ENCODE measurements at places on chromosomes 12 and 14. TPM values are rescaled to one million over a fixed set of nuclear protein-coding genes. Genes with fewer than 3 reads are reported as not detected.

Gene CLEC6A
- not detected for total RNA-seq

Gene RNASE1
- not detected for total RNA-seq

Gene CLEC2A
- not detected for total RNA-seq

Gene EGLN3
- 3.8 TPM for total RNA-seq

Gene TEX52
- not detected for total RNA-seq

Gene IAPP
- total RNA-seq, result not detected

DNA sequence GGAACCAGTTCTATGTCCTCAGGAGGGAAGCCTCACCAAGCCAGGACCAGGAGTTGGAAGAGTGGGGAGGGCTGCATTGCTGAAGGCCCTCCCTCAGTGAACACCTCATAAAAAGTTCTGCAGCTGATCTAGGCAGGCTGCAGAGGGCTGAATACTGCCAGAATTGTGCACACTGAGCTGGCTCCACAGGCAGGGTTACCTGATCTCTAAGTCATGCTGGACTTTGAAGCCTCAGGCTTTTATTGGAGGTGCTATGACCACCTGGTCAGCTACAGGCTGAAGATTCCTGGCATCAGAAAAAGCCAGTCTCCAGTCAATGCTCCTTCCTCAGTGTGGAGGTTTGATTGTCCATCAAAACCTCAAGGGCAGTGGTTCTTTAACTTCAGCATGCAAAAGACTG lies 39.7 kb downstream of the FOS start:
- DNase-seq, result no peak

- no peak for DNase-seq
These were observed 24.4 kb downstream of the AK7 start for GRCh38 chr14:96416292-96416691.

- DNase-seq, result no peak
These were observed 62.3 kb downstream of the BEGAIN start for GRCh38 chr14:100524933-100525243.

DNA sequence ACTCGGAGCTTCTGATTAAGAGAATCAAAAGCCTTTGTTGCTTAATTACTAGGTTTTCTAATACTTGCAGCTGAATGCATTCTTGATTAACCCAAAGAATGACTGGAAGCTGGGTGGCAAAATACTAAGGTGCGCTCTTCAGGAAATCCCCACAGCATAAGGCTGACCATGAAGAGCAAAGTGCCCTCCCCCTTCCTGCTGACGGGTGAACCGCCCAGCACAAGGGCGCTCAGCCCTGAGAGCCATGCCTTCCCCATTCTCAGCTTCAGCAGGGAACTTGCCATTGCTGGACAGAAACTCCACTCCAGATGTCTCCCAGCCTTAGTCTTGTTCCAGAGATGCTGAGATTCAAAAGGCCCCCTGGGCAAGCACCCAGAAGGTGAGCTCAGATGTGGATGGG lies 27.2 kb upstream of the FBRSL1 start:
- DNase-seq, result no peak

DNA sequence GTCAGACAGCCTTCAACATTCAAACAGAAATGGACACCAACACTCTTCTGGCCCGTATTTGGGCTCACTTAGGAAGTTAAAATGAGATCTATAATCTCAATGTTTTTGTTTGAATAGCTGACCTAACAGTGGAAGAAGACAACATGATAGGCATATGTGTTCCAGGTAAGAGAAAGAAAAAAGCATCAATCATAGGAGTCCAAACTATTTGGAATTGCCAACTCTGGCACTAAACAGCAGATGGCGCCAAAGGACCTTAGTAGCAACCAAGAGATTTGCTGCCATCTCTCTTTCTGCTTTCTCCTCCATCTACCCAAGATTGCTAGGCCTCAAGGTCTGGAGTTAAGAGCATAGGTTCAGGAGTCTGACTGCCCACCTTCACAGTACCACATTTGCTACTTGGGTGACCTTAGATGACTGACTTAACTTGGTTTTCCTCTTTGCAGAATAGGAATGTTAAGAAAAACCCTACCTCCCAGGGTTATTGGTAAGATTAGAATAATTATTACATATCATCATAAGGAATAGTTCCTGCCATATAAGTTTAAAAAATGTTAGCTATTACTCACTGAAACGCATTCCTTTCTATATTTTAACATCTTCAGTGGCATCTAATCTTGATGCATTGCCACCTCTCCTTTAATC lies 30.2 kb downstream of the PEX5 start:
- DNase-seq, result peak; percentile 57

DNA sequence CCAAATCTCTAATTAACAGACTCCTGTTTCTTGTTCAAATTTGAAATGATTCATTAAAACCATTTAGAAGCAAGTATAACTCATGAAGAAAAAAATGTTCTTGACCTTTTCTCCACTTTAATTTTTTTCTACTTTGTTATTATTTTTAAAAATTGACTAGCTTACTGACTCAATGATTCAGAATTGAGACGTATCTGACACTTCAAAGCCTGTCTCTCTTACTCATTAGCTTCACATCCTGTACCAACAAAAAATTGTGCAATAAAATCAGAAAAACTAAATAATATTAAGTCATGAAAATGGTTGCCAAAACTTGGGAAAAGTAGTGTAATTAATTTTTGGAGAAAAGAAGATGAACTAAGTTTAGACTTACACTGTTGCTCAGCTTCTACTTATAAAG lies 331.2 kb downstream of the SLC16A7 start:
- no peak for DNase-seq

- DNase-seq, result peak; percentile 38
These were observed at the start of gene DEGS2 for GRCh38 chr14:100159094-100159864. DEGS2 (minus strand) TSS chr14:100159645; CDS start chr14:100159587, 58 bp downstream.

DNA sequence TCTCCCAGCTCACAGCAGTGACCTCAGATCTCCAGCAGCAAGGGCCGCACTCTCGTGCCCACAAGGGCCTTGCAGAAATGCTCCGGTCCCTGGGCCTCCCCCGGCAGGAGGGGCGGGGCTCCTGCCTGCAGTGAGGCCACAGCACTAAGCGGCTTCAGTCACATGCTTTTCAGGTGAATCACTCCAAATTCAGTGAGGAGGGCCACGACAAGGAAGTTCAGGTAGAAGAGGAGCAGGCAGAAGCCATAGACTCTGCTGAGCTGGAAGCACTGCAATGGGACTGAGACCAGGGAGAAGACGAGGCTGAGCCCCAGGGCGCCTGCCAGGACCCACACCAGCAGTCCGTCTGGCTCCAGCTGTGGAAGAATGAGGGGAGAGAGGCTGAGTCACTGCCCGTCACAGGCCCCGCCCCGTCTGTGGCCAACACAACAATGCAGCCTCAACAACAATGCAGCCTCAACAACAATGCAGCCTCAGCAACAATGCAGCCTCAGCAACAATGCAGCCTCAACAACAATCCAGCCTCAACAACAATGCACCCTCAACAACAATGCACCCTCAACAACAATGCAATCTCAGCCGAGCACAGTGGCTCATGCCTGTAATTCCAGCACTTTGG lies 35.2 kb downstream of the SLC8B1 start:
- DNase-seq, result no peak

DNA sequence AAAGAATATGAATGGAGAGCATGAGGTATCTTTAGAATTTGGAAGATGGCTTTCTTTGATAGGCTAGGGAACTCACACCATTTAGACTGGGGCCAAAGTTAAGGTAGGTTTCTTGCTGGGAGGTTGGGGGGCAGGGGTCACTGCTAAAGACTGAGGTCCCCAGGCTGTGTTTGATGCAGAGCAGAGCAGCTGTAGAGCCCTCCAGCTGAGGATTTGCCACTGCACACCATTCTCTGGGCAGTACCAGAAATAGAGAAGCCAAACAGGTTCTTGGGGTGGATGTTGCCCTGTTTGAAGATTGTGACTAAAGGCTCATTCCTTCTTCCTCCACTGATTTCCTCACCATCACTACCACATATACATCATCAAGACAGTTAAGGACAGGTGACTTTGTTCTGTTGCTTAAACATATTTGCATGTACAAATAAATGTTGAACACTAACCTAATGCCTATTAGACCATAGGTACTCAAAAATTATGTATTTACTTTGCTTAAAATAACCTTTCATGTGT lies 7.9 kb downstream of the NTF3 start:
- no peak for DNase-seq

DNA sequence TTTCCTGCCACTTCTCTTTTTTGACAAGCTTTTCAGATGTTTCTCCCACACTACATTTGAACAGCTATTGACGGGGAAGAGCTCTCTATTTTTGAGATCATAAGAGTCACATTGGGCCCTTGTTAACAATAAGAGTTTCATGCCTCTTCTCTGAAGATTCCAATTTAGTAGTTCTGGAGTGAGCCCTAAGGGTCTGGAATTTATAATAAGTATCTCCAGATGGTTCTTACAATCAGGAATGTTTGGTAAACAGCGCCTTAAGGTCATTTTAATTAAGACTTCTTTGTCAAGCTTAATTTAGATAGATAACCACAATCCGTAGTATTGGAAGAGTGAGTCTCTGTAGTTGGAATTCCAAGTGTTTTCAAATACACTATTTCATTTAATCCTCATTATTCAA lies 60.6 kb upstream of the HECTD1 start:
- no peak for DNase-seq

DNA sequence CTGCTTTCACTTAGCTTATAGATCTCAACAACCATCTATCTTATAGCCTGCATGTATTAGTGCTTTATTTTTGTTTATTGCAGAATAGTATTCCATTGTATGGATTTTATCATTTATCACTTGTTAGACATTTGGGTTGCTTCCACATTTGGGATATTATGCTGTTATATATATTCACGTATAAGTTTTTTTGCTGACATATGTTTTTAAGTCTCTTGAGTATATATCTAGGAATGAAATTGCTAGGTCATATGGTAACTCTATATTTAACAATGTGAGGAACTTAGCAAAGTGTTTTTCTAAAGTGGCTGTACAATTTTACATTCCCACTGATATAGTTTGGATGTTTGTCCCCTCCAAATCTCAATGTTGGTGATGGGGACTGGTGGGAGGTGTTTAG lies 208.1 kb downstream of the CPNE8 start:
- no peak for DNase-seq

GRCh38 chr12:27385766-27386564 lies 53.3 kb downstream of the BMAL2 start:
- DNase-seq, result no peak

DNA sequence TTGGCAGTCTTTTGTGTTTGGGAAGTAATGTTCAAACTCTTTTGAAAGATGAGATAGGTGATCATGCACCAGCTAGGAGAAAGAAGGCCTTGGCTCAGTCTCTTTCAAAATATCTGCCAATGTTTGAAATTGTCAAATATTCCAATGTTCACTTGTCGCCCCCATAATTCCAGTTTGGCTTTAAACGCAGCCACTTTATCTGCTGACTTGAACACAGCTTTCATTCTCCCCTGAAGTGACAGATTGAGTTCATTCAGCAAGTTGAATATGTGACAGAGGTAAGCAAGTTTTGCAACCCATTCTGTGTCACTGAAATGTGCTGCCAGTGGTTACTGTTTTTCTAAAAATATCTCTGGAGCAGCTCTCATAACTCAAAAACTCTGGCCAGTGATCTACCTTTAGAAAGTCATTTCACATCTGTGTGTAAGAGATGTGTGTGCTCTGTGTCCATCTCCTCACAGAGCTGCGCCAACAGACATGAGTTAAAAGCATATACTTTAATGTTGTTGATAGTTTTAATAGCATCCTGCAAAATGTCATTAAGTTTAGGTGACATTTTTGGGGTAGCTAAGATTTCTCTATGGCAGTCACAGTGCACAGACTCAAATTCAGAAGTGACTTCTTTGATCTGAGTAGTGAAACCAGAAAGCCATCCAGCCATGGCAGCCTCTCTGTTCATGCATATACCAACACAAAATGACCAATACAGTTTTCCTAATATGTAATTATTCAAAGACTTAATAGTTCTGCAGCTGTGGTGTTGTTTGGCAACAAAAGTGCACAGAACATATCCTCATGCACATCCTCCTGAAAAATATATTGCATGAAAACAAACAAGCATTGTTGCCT lies 614.3 kb upstream of the MIS18BP1 start:
- no peak for DNase-seq

DNA sequence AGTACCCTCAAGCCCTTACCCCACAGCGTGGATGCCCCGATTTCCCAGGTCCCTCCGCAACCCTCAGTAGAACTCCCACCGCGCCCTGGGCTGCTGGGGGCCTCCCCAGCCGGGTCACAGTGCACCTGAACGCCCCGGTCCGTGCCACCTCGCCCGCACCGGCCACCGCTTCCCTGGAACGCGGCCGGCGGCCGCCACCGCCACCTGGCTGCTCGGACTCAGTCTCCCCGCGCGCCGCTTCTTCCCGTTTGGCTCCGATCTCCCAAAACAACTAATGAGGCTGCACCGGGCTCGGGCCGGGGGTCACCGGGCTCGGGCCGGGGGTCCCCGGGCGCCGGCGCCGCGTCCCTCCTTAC lies 1.0 kb downstream of the ITPK1 start:
- DNase-seq, result no peak

GRCh38 chr12:132389026-132389425 lies 59.6 kb upstream of the GALNT9 start:
- no peak for DNase-seq

- DNase-seq, result no peak
These were observed 53.7 kb downstream of the RNF34 start for GRCh38 chr12:121453629-121454028.

DNA sequence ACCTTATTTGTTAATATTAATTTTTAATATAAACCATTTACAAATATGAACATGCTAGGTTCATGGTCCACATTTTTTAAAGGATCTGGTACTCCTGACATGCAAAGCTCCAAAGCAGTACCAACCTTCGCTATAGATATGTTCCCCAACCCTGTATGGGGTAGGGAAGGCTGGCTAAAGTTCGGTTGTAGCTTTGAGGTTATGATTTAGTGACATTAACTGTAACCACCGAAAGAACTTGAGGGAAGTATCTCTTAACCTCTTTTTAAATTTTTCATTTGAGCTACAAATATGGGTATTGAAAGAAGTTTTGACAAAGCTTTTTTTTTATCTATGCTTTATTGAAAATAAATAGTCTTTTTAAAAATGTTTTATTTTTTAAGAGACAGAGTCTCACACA lies 115.5 kb downstream of the DYRK2 start:
- no peak for DNase-seq

DNA sequence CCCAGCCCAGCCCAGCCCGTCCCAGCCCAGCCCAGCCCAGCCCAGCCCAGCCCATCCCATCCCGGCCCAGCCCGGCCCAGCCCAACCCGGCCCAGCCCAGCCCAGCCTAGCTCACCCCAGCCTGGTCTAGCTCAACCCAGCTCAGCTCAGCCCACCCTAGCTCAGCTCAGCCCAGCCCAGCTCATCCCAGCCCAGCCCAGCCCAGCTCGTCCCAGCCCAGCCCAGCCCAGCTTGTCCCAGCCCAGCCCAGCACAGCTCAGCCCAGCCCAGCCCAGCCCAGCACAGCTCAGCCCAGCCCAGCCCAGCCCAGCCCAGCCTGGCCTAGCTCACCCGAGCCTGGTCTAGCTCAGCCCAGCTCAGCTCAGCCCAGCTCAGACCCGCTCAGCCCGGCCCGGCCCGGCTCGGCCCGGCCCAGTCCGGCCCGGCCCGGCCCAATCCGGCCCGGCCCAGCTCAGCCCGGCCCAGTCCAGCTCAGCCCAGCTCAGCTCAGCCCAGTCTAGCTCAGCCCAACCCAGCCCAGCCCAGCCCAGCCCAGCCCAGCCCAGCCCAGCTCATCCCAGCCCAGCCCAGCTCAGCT lies 184.7 kb downstream of the TMEM121 start:
- no peak for DNase-seq

All from T-cell (primary cell).